Suppressor macrophage treated with lipopolysaccharide for 4 hours (primary cell): ENCODE measurements at places on chromosomes 4 and X.

GRCh38 chr4:158729716-158730559, 6.7 kb upstream of the PPID start:
- peak; percentile 76 for DNase-seq

- DNase-seq, result no peak
These were observed 96.6 kb upstream of the GUCY1A1 start for GRCh38 chr4:155569960-155570515.

DNA sequence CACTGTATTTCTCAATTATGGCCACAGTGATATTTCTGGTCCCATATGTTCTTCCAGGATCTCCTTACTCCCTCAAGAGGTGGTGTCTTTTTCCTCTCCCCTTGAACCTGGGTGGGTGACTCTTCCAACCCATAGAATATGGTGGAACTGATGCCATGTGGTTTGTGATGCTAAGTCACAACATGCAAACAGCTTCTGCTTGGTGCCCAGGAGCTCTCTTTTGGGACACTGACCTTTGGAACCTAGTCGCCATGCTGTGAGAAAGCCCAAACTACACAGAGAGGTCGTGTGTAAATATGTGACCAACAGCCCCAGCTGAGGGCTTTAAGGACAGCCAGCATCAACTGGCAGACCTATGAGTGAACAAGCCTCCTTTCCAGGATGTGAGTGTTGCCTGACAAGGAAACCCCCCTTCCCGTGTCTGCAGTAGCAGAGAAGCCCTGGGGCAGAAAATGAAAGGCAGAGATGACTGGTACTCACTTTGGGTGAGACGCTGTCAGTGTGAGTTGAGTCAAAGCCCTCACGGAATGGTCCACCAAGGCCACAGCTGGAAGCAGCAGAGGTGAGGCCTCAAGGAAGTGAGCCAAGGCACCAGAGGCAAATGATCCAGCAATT, 223.4 kb downstream of the BCOR start:
- DNase-seq, result no peak

- DNase-seq, result no peak
These were observed 610.8 kb downstream of the RAB28 start for GRCh38 chr4:12873351-12873750.

- DNase-seq, result no peak
These were observed 39.9 kb upstream of the HMX1 start for GRCh38 chr4:8911316-8912088.

- no peak for DNase-seq
These were observed 203.3 kb upstream of the ZIC3 start for GRCh38 chrX:137362583-137362982.

GRCh38 chrX:87616371-87616770, 98.8 kb downstream of the KLHL4 start:
- DNase-seq, result no peak

DNA sequence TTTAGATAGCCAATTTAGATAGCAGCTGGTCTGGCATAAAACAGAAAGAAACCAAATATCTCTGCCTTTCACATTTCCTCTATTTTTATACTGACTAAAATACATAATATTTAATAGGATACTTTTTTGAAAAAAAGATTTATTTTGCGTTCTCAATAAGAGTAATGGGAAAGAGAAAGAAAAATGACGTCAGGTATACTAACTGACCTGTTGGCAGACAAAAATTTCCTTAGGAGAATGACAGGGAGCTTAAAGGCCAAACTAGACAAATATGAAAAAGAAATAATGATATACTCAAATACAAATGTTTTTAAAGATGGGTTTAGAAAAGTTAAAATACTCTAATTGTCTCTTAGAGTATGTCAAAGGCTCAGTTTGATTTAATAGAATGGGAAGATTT, 309.4 kb upstream of the ADGRL3 start:
- DNase-seq, result no peak

- DNase-seq, result no peak
These were observed 41.8 kb downstream of the IGFBP7 start for GRCh38 chr4:57068237-57068981.

GRCh38 chr4:162457071-162457865, 293.5 kb upstream of the FSTL5 start:
- DNase-seq, result no peak

DNA sequence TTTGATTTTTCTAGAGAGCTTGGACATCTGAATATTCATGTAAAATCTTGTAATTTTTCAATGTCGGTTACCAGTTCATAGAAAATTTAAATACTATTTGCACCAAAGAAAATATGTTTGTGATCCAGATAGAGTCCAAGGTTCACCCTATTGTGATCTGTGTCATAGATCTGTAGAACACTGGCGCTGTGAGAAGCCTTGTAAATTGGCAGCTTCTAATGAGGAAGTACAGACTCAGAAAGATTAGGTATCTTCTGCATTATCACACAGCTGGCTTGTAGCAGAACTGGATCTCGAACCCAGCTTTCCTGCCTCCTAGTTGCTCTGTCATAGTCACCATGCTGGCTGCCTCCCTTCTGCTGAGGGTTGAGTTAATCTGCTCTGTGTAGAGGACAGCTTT, 106.5 kb upstream of the PAK3 start:
- DNase-seq, result no peak

- no peak for DNase-seq
These were observed 6.9 kb downstream of the ATP7A start for GRCh38 chrX:77917294-77917933.

DNA sequence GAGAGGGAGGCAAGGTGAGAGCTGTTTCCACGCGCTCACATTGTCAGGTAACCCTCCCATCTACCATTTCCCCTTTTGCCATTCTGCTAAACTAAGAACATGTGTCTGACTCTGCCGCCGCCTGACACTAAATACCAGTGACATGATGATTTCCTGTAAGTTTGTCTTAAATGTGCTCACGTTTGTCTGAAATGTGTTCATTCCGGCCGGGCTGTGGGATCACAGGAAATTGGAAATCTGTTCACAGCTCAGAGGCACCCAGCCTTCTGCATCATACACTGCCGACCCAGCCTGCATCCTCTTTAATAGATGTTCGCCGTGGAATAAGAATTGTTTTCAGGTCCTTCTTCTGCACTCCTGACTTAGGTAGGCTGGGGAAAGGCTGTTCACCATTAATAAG, 336.2 kb upstream of the PPARGC1A start:
- no peak for DNase-seq

- DNase-seq, result no peak
These were observed 41.7 kb downstream of the CNGA2 start for GRCh38 chrX:151776181-151776731.

DNA sequence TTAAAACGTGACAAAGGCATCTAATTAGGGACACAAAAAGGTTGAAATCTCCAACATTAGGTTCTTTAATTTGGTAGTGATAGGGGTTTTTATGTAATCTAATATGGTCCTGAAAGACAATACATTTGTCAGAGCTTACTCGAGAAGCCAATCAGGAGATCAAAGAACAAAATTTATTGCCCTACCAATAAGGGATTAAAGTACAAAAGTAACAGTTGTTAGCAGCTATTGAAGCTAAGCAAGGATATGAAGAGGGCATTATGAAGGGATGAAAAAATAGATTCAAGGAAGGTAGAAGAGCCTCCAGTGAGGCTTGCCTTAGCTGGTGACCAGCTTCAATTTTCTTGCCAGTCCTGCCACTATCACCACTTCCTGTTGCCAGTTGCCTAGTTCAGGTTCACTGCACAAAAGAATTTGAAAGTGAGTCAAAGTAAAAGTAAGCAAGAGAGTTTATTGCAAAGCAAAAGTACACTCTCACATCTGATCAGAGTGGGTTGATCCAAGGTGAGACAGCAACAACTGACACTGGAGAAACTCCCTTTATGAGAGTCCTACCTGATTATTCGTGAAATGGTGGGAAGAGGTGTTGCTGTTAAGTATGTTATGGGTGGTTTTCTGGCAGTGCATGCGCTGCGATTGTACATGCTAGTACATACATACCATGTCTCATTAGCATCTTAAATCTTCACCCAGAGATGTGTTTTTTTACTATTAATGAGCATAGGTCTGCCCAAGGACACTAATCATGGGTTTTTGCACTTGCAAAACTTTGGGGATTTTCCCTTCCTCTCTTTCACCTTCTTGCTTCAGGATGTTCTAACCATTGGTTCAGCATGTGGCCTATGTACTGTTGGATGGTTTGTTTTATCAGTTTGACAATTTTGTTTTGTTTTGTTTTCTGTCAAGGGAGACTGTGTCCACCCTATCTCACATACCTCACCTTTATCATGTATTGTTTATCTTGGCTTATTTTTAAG, 263.2 kb upstream of the ITM2A start:
- DNase-seq, result no peak

- peak; percentile 35 for DNase-seq
These were observed 280.2 kb upstream of the SLC7A11 start for GRCh38 chr4:138522366-138522765.

DNA sequence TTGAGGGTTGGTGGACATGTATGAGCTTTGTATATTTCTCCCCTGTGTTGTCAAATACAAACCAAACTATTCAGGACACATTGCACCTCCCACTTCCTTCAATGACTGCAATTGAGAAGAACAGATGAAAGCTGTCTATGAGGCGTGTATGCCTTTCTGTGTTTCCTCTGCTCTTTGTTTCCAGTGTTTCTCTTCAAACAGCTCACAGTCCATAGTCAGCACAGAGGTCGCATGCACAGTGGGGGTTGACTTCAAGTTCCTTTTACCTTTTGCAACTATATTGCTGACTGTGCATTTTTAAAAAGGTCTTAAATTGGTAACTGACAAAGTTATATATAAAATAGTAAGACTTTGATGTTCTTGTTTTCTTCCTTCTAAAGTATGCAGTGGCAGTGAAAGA, 957.8 kb downstream of the C4orf33 start:
- no peak for DNase-seq

DNA sequence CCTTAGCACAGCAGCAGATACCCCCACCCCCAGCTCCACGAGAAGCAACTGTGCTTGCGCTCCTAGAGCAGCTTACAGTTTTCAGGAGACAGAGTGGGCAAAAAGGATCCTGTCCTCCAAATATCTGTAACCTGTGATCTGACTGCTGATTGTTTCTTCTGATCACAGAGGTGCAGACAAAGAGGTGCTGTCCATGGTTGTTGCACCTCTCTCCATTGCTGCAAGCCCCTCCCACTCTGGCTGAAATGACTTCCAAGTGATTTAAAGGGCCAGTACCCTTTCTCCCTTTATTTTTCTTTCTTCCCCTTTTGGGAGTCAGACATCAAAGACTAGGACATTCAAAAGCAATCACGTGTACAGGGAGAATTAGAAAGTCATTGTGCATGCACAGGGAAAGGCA, 205.3 kb upstream of the GEMIN8 start:
- DNase-seq, result no peak

- no peak for DNase-seq
These were observed 458.0 kb upstream of the NWD2 start for GRCh38 chr4:36786519-36786918.

- no peak for DNase-seq
These were observed 25.9 kb downstream of the C4orf50 start for GRCh38 chr4:5992171-5992827.

- DNase-seq, result no peak
These were observed 21.2 kb downstream of the SLC2A9 start for GRCh38 chr4:9999956-10000561.

DNA sequence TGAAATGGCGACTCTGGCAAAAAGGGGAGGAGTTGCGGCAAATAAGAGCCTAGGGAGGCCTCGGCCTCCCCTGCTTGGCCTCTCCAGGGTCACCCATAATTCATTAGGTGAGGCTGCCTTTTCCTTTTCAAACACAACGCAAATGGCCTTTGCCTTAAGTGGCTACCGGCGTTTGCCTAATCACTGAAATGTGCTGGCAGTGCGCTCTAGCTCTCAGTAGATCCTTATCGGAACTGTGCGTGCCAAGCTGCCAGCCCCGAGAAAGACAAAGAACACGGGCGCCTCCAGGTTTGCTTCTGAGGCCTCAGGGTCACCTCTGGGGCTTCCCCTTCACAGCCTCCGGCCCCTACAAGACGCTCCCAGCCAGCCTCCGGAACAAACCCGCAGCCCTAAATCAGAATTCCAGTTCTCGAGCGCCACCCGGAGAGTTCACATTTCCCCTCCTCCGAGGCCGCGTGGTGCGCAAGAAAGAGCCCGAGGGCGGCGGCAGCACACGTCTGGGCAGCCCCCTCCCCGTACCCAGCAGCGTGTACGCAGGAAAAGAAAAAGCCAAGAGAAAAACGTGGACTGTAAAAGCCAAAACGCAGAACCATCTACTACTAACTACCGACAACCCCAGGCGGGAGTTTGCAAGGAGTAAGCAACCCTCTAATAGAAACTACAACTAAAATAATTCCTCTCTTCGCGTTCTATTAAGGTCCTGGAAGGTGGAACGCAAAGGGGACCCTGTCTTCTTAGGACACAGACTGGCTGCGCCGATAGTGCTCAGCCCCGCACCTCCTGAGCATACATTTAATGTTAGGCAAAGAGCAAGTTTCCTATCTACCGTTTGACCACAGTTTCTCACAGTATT, 76.5 kb upstream of the BCOR start:
- no peak for DNase-seq

GRCh38 chr4:137065311-137065710, 467.0 kb downstream of the PCDH18 start:
- DNase-seq, result no peak

- no peak for DNase-seq
These were observed 136.6 kb downstream of the PDGFRA start for GRCh38 chr4:54365691-54366090.

- peak; percentile 9 for DNase-seq
These were observed 68.2 kb downstream of the FUNDC1 start for GRCh38 chrX:44474410-44474809.

DNA sequence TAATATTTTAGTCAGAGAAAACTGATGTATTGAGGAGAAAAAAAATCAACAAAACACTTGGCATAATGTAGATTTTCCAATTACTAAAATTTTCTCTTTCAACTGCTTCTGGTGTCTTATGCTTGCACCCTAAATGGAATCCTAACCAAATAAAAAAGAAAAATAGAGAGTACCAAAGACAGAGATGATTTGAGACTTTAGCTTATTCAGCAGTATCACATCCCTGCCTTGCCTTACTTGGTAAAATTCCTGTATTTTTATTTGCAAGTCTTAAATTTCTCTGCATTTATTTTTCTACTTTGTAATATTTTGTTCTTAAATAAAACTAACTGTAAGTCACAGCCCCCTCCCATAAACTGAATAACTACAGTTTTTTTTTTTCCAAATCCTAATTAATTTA, 950.5 kb upstream of the INTU start:
- DNase-seq, result no peak

DNA sequence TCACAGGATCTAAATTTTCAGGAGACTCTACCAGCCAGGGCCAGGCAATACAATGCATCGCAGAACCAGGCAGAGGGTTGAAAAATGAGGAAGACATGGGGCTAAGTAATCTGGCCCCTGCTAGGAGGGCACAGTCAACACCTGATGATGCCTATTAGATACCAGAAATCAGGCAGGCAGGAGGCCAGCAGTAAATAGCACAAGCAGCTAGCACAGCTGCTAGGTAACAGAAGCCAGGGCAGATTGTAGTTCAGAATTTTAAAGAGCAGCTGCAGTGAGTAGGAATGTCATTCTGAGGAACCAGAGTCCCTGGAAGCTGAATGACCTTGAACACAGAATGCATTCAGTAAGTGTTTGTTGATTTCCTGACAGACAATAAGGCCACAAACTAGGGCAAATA, 38.8 kb upstream of the TRPC5OS start:
- DNase-seq, result no peak

- DNase-seq, result no peak
These were observed 201.8 kb downstream of the SOWAHB start for GRCh38 chr4:76696109-76696508.
